ENCODE measurements at places on chromosomes 6 and 20.

DNA sequence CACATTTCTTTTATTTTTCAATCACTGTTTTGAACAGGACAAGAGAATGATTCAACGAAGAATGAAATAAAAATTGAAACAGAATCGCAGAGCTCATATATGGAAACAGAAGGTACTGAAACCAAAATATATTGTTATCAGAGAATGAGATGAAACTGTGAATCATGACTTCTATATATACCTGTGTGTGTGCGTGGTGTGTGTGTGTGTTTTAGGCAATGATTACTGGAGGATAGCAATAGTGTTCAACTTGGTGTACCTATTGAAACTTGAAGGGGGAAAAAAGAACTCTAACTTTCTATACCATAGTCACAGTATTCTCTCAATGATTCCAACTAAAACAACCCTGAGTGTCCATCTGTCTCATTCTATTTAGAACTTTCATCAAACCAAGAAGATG is 586.6 kb downstream of the KIF16B start:
- no peak for DNase-seq

- DNase-seq = no peak
These were observed 18.9 kb downstream of the PREP start for GRCh38 chr6:105384004-105384403.

GRCh38 chr6:168734523-168734922 is 293.5 kb downstream of the SMOC2 start:
- no peak for DNase-seq

- DNase-seq = no peak
These were observed 780 bp downstream of the TFAP2A start for GRCh38 chr6:10413850-10414738.

DNA sequence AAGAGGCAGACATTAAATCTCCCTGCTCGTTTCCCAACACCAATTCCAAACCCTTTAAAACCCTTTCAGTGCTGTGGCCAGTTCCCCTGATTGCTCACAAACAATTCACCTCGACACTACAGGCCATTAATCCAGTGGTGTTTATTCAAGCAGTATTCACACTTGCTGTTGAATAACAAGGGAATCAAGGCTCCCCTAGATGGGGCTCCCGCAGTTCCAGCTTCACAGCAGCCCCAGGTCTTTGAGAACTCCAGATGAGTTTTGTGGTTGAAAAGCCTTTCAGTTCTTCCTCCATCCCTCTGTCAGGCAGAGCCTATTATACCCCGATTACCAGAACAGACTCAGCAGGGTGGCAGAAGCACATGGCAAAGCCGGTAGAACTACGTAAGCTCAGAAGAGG is 36.2 kb downstream of the JAG1 start:
- no peak for DNase-seq

- no peak for DNase-seq
These were observed 36.1 kb upstream of the NOL4L start for GRCh38 chr20:32621071-32621890.
